Renal cortical epithelial cell (primary cell): ENCODE measurements at places on chromosomes 1 and 21.

DNA sequence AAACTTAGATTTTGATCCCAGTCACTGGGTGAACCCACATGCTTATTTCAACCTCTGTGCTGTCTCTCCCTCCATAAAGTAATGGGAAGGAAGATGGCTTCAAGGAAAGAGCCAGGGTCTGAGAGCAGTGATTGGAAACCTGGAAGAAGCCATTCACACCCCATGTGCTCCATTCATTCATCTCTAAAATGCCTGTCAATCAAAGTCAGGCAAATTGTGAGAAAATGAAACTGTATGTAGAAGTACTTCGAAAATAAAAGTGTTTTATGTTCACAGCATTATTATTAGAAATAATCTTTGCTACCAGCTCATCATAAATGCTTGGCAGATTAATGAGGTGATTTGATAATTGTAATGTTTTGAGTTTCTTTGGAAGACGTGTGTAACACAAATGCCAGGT lies 61.0 kb downstream of the ACP6 start:
- DNase-seq, result no peak

DNA sequence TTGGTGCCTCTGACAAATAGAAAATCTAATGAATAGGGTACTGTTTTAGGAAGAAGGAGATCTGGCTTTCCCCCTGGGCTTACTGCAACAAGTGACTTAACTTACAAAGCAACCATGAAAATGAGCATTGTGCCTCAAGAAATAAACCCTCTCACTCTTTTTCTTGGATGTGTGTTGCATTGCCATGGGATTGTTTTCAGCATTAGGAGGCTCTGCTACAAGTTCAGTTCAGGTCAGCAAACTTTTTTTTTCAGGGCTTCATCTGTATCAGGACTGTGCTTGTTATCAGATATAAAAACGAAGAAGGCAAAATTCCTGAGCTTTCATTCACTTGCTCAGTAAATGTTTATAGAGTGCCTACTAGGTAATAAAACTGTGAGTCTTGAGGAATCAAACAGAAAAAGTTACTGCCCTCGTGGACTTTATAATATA lies 37.8 kb upstream of the DOCK7 start:
- DNase-seq, result no peak

GRCh38 chr1:242691610-242691945 lies 167.1 kb upstream of the PLD5 start:
- no peak for DNase-seq

- DNase-seq, result no peak
Measured at GRCh38 chr1:111731956-111732355, 7.2 kb downstream of the INKA2 start.

- no peak for DNase-seq
Measured at GRCh38 chr1:172135076-172135672, 285.3 kb upstream of the C1orf105 start.

DNA sequence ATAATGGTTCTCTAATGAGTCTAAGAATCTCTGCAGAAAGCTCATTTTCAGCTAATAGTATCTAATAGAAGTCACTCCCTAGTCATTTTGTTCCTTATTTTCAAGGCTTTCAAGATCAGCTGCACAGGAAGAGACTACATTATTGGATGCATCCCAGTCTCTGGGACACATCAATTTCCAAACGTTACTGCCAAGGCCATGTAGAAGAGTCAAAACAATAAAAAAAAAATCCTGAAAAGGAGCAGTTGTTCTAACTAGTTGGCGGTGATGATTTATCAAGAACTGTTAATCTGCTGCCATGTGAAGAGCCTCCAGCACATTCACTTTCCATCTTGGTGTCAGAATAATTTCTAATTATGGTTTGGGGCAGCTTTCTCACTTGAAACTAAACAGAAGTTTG lies 5.7 kb downstream of the DDAH1 start:
- DNase-seq, result no peak

GRCh38 chr1:26545969-26546323 lies 16.4 kb downstream of the RPS6KA1 start:
- no peak for DNase-seq

DNA sequence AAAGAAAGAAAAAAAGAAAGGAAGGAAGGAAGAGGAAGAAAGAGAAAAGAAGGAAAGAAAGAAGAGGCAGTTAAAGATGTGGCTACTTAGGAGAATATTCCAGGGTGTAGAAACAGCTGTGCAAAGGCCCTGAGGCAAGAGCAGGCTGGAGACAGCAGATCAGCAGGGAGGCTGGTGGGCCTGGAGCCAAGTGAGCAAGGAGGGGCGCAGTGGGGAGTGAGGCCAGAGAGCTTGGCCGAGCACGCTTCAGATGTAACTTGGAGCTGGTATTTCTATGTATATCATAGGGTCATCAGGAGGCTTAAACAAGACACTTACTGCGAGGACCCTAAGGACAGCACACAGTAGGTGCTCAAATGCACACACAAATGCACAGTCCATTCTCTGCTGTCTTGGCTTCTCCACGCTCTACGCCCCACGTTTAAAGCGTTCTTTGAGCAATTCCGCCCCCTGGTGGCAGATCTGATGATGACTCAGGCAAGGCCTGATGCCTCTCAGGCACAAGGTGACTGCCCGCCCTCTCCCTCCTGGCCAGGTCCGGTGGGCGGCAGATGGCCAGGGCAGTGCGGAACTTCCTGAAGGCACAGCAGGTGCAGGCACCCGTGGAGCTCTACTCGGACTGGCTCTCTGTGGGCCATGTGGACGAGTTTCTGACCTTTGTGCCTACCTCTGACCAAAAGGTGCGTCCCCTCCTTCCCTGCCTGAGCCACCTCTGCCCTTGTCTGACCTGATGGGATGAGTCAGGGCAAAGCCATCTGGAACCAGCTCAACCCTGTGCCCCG lies 11.9 kb upstream of the PADI3 start:
- peak; percentile 77 for DNase-seq

DNA sequence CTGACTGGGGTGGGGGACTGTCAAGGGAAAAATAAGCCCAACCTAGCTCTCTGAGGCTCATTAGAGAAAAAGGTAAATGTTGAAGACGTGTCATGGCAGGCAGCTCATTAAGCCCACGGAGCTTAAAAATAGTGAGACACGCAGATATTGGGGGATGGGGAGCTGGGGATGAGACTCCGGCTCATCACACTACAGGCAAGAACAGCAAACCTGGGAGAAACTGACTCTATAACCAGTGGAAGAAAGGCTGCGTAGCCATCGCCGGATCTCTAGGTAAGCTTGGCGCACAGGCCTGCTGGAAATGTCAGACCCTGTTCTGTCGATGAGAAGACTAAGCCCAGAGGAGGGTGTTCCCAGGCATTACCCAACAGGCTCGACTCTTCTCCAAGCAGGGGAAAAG lies 78.0 kb downstream of the SYT2 start:
- no peak for DNase-seq

GRCh38 chr1:220556641-220557040 lies 28.7 kb downstream of the MARK1 start:
- DNase-seq, result no peak

- DNase-seq, result no peak
Measured at GRCh38 chr21:33386222-33386784, 16.9 kb upstream of the IFNGR2 start.

DNA sequence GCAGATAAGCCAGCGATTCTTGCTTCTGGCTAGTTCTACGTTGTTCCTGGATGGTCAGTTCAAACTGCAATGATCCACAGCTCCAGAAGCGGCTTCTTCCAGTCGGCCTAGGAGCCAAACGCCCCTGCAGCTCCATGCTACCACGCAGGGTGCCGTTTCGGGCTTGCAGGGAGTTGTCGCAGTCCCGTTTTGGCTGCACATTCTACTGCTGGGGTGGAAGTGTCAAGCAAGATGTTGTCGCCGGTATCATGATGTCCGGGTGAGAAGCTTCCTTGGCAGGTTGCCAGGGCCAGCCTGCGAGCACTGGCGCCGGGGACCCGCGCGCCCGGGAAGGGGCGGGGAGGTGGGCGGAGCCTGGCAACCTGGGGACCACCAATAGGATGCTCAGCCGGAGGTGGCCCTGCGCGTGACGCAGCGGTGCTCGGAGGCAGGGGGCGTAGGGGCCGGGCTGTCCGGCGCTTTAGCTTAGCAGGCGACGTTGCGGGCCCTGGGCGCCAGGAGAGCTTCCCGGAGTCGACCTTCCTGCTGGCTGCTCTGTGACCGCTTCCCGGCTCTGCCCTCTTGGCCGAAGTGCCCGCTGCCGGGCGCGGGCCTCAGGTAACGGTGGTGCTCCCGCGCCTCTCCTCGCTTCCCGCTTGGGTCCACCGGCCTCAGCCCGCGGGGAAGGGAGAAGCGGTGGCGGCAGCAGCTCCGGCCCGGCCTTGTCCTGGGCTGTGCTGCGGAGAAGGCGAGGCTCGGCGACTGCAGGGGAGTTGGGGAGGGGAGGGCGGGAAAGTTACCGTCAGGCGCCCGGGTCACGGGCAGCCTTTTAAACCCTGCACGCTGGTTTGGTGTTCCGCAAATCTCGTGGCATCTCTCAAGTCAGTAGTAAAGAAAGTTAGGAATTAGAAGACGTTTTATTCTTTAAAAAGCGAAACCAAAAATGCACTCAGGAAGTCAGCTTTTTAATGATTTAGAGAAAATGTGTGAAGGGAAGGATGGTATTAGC lies at the start of gene SOAT1:
Gene SOAT1, plus strand, starts transcription at position 458 of the 988 bp plus-strand sequence. CDS start 8,888 bp downstream, outside the sequence.
- DNase-seq, result peak; percentile 69

GRCh38 chr1:35536556-35537162 lies 20.5 kb downstream of the KIAA0319L start:
- DNase-seq, result peak; percentile 23

GRCh38 chr1:34366875-34367624 lies 190.3 kb downstream of the C1orf94 start:
- DNase-seq, result no peak

DNA sequence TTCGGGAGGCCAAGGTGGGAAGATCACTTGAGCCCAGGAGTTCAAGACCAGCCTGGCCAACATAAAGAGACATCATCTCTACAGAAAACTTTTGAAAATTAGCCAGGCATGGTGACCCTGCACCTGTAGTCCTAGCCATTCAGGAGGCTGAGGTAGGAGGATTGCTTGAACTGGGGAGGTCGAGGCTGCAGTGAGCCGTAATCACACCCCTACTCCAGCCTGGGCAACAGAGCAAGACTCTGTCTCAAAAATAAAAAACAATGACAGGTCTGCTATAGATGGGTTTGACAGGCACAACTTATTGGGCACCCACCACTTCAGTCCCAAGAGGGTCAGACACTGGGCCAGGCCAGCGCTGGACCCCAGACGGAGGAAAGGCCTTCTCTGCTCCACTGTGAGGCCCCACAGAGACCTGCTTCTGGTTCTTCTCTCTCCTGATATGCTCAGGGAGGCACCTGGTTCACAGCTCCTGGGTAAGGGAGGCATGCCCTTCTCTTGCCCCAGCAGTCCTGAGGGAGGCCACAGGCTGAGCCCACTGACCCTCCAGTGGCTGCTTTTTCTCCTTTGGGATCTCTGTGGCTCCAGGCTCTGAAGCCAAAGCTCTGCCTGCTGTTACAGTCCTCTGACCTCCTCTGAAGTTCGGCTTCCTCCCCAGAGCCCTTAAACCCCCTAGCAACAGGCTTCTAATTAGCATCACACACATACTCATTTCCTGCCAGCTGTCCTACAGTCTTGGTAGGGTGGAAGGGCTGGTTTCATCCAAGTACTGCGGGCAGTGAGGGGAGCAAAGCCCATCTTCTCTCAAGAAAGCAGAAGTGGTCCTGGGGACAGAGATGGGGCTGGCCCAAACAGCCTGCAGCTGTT lies 14.4 kb downstream of the S100A16 start:
- no peak for DNase-seq

DNA sequence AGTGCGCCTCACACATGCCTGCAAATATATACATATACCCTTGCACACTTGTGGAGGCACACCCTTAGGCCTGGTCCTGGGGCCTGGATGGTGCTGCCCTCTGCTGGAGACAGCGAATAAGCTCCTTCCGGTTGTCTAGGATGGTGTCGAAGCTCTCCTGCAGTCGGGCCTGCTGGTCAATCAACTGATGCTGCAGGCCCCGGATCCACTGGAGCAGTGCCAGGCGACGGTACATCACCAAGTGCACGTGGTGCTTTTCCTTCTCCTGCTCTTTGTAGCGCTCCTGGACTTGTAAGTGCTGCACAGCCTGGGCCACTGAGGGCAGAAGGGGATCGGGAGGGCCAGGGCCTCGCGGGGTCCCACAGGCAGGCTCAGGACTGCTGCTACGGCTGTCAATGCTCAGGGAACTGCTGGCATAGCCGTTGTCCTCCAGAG lies 3.1 kb downstream of the C1orf216 start:
- peak; percentile 50 for DNase-seq

- peak; percentile 82 for DNase-seq
Measured at GRCh38 chr1:36161641-36162531, 5.9 kb downstream of the MAP7D1 start.

DNA sequence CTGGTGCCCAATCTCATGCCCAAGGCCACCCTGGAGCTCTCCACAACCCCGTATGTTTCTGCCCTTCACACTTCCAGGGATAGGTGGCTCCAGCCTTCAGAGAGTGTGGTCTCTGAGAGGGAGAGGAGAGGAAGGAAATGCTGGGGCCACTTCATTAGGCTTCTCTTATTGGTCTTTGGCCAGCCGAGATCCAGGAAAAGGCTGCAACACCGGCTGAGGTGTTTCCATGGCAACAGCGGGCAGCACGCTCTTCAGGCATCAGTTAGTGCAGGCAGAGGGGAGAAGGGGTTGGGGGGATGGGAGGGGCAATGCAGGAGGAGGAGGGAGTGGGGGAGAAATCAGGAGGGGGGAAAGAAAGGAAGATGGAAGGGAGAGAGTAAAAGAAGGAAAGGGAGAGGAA lies 275.1 kb upstream of the GJB5 start:
- DNase-seq, result no peak

DNA sequence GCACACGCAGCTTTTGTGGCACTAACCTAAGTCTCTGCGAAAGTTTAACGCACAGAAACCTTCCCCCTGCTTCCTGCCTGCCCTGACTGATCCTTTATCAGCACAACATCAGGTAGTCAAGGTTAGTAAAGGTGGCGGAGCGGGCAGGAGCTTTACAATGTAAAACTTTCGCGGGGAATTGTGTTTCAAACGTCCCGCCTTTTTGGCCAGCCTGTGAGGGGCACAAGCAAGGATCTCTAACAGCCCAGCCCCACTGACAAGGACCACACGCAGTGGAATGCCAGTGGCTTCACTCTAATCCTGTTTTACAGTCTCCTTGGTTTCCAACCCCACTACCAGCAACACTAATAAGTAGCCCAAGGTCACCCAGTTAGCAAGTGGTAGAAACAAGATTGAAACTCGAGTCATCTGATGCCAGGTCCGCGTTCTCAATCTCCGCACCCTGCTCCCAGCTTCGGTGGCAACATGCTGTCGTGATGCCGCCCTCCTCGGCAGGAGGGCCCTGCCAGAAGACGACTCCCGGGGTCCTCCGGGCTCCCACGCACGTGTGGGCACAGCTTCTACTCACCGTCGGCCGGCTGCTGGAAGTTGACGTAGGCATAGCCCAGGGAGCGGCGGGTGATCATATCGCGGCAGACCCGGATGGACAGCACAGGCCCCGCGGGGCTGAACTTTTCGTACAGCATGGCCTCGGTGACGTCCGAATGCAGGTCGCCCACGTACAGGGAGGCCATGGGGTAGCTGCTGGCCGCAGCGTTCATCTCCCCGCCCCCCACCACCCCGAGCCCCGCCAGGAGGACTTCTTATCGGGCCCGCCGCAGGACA lies 1.2 kb downstream of the PABPC4 start:
- DNase-seq, result peak; percentile 23

DNA sequence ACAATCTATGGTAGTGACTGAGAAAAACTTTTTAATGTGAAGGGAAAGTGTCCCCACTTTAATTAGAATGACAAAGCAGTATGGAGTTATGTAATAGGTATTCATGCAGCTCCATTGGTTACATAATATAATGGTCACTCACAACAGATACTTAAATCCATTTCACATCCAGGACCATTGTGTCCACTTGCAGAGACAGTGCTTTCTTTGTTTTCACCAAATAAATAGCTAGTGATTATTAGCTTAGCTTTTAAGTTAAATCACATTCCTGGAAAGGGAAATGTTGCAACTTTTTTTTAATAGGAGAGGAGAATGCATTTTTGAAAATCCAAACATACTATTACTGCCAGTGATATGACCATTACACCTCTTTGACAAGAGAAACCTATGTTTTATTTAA lies 22.9 kb downstream of the RGL1 start:
- peak; percentile 66 for DNase-seq
